ENCODE measurements at places on chromosomes 12 and 14.

DNA sequence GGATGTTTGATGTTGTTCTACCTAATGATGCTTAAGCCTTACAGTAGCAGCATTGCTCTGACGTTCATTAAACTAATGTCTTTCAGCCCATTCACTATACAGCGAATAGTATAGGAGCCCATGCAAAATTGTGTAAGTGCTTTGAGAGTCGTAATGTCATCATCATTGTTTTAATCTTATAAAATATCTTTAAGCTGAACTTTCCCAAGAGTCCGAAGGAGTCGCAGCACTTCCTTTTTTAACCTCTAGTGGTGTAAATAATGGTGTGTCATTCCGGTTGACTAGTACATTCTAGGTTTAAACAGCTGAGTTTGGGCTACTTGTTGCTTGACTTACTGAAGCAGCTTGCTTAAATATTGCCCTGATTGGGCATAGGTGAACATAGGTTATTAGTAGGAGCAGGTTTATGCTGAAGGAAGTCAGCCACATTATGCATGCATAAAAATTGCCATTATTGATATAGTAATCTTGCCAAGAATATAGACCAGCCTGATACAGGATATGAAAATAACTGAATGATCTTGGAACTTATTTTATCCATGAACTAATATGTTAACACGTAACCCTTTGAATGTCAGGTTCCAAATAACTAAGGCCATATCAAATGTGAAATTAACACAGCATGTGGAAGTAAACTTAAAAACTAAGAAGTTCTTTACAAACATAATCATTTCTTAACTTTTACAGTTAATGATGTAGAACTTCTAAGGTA lies 2.6 kb downstream of the WNK1 start:
- DNase-seq, result peak; percentile 90

GRCh38 chr12:112439769-112440168 lies 21.0 kb downstream of the PTPN11 start:
- no peak for DNase-seq

- DNase-seq, result peak; percentile 9
These were observed 329.8 kb downstream of the MED13L start for GRCh38 chr12:115947696-115948062.

DNA sequence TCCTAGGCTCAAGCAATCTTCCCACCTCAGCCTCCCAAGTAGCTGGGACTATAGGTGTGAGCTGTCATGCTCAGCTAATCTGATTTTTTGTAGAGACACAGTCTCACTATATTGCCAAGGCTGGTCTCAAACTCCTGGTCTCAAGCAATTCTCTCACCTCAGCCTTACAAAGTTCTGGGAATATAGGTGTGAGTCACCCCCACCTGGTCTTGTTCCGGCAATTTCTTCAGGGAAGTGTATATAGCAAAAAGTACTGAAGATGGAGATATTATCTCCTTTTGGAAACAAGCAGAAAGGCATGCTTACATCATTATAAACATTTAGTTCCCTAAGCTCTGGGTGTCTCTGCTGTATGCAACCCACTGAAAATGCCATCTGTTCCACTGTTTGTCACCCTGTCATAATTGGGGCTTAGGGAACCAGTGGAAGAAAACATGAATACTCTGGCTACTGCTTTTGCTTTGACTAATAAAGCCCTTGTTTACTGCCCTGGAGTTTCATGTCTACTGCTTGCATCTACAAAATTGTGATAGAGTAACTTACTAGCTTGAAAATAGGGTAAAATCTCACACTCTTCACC lies 940.2 kb downstream of the GALC start:
- no peak for DNase-seq

DNA sequence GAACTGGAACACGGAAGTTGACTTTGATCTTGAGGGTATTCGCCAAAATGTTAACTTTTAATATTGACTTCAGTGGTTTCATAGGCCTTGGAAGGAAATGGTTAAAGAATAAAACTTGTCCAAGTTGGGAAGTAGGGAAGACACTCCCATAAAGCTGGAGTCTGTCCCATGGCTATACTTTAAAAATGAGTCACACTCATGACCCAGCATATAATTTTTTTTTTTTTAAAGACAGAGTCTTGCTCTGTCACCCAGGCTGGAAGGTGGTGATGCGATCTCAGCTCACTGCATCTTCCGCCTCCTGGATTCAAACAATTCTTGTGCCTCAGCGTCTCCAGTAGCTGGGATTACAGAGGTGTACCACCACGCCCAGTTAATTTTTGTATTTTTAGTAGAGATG lies 19.6 kb downstream of the TMPRSS12 start:
- no peak for DNase-seq

DNA sequence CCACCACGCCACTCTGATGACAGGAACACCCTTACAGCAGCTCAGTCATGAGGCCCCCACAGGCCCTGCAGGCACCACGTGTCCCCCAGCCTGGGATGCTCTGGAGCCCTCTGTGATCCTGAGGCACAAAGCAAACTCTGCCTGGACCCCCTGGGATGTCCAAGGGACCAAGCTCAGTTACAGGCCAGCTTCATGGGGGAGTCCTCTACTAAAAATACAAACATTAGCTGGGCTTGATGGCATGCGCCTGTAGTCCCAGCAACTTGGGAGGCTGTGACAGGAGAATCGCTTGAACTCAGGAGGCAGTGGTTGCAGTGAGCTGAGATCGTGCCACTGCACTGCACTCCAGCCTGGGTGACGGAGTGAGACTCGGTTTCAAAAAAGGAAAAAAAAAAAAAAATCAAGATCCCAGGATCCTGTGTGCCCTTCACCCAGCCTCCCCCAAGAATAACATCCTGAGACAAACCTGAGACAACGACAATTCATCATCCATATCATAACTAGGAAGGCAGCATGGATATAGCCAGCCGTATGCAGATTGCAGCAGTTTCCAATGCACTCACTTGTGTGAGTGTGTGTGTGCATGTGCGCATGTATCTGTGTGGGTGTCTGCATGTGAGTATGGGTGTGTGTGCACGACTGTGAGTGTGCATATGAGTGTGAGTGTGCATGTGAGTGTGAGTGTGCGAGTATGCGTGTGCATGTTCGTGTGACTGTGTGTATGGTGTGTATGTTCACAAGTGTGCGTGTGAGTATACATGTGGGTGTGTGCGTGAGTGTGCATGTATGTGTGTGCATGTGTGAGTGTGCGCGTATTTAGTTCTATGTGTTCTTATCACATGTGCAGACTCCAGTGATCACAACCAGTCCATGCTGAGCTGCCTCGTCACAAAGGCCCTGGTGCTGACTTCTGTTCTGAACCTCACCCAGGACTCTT lies 52.1 kb downstream of the NCOR2 start:
- DNase-seq, result no peak

GRCh38 chr14:23237772-23238594 lies at the start of gene RNF212B:
Gene RNF212B, plus strand, starts transcription at chr14:23237936. Its CDS starts 2,410 bp downstream, at chr14:23240346.
- DNase-seq, result peak; percentile 82

- peak; percentile 73 for DNase-seq
These were observed 43.6 kb downstream of the FGD6 start for GRCh38 chr12:95173392-95174251.

- no peak for DNase-seq
These were observed 611.0 kb downstream of the CCER1 start for GRCh38 chr12:90343966-90344365.

DNA sequence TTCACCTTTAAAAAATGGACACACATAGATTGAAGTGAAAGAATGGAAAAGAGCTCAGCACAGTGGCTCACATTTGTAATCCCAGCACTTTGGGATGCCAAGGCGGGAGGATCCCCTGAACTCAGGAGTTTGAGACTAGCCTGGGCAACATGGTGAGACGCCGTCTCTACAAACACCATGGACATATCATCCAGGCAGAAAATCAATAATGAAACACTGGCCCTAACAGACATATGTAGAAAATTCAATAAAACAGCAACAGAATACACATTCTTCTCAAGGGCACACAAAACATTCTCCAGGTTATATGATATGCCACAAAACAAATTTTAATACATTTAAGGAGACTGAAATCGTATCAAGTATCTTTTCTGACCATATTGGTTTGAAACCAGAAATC lies 7.4 kb downstream of the WASHC3 start:
- no peak for DNase-seq

- DNase-seq, result no peak
These were observed 297.0 kb downstream of the FUT8 start for GRCh38 chr14:65709576-65709975.

DNA sequence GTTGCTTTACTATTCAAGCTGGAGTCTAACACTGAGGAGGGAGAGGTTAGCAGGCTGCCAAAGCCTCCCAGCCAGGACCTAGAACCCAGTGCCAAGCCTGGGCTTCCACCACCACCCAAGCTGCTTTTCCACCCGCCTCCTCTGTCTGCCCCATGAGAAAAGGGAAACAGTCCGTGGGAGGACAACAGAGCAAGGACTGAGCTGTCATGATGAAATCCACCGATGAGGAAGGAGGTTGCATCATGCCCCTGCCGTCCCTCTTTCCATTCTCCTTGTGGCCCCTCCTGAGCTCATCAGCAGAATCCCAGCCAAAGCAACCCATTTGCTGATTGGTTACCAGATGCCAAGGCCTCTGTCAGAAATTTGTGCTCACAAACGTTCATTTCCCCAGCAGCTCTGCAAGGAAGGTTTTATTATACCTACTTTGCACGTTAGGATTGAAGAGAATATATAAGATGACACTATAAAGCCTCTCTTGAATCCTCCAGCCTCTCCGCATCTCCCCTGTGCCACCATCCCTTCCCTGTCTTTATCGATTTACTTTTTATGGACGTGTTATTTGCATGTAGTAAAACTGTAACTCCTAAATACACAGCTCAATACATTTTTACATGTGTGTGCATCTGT lies 6.3 kb upstream of the SERPINA1 start:
- DNase-seq, result no peak

DNA sequence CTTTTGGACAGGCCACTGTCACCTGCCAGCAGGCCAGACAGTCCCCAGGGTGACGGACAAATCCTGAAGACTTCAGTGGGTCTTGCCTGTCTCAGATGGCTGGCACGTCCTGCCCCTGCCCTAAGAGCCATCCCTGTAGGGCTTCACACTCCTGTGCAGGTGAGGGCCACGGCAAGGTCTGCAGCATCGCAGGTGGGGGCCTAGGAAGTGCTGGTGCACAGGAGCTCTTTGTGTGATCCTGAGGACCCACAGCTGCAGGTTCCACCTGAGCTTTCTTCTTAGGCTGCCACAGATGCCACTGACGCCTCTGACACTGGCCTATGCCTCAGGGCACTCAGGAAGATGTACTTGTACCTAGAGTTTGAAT lies 108.5 kb upstream of the FKBP4 start:
- DNase-seq, result no peak

DNA sequence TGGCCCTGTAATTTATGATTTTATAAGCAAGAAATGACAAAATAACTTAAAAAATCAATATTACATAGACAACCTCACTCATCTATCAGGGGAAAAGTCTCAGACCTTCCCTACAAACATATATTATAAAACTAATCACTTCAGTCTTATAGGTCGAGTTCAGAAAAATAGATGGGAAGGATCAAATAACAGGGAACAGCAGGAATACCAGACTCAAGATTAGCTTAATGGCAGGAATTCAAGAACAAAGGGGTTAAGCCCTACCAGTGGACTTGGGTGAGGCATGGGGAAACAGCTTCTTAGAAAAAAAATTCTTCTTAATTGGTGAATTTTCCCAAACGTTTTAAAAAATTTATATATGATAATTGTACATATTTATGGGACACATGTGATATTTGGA lies 51.6 kb upstream of the CRY1 start:
- no peak for DNase-seq

DNA sequence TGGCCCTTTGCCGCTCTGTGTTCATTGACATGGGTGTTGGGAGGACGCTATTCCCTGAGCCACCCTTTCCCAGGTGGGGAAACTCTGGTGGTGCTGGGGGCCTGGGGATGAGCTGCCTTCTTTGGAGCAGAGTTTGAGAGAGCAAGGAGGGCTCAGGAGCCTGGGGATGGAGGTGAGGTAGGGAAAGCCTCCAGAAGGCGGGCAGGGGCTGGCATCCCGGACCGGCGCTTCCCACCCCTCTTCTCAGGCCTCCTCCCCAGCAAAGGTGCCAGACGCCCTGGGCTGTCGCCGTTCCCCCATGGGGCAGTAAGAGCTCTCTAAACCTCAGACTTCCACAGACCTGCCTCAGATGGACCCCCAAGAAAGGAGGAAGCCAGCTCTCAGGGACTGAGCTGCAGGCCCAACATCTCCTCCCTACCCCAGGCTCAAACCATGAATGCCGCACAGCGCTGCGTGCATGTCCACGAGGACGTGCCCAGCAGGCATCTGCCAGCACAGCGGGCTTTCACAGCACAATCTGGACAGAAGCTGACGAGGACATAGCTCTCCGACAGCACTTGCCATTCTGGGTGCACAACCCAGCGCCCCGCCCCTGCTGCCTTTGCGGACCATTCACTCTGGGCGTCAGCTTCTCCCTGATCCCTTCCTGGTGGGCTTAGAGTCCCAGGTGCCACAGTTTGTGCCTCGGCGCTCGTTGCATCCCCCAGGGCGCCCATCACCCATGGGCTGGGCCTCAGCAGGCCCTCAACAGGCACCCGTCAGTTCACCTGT lies 14.9 kb upstream of the TTC7B start:
- no peak for DNase-seq

DNA sequence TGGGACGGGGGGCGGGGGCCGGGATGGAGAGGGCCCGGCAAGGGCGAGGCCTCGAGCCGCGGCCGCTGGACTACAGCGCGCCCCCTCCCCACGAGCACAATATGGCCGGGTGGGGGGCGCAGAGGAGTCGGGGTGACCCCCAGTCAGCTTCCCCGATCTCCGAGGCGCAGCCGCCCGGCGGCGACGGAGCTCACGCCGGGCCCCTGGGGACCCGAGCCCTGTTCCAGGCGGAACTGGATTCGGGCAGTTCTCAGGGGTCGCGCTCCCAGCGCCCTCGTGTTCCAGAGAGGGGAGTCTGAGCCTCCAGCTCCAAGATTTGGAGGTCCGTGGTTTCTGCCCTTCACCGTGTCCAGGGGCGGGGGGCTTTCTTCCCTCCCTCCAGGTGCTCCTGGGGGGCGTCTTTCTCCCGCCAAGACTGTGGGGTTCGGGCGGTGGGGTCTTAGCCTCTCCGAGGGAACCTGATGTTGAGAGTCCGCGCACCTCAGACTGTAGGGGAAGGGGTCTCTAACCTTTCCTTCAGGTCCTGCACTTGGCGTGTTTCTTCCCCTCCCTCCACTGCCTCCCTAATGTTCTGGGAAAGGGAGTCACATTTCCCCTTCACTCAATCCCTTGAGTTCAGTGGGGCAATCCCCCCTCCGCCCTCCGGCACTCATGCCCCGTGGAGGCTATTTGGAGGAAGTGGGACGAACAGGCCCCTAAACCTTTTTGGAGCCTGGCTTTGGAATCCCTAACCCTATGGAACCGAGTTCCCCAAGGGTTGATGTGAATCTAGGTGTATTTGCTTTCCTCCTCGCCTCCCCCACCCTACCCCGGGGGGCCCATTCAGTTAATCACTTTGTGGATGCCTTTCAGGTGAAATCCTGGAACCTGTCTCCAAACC lies 584 bp downstream of the ACVR1B start:
- no peak for DNase-seq

DNA sequence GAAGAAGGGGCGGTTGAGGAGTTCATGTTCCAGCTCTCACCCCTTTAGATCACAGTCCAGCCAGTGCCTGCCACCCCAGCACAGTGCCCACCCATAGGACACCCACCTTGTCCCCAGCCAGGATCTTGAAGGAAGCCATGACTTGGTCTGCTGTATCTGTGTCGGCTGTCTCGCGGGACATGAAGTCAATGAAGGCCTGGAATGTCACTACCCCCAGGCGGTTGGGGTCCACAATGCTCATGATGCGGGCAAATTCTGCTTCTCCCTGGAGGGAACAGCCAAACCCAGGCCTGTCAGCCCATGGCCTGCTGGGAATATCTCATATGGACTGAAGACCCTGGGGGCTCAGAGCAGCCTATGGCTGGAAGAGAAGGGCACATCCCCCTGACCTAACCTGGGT lies 84.1 kb upstream of the ZFP36L1 start:
- no peak for DNase-seq
